ENCODE measurements at places on chromosomes 11 and 22.
A peak's percentile ranks its signal among the peaks of the same experiment; 100 is the strongest.

- DNase-seq, result no peak
Observed at GRCh38 chr11:8288824-8289491, 25.3 kb upstream of the LMO1 start.

- DNase-seq, result no peak
Observed at GRCh38 chr11:2345050-2345449, 32.1 kb upstream of the CD81 start.

DNA sequence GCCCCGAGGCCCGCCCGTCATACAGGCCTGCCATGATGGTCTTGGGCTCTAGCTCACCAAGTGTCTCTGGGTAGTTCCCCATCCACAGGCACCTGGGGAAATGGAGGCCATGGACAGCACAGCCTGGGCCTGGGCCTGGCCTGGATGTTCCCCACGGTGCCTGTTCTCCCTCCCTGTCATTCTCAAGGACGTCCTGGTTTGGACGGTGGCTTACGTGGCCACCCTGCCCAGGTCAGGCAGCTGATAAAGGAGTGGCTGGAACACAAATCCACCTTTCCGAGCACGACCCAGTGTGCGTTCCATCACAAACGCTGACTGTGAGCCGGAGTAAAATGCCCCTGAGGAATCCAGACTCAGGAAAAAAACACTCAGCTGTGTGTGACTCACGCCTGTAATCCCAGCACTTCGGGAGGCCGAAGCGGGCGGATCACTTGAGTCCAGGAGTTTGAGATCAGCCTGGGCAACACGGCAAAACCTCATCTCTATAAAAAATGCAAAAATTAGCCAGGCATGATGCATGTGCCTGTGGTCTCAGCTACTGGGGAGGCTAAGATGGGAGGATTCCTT, 41.2 kb upstream of the TESMIN start:
- DNase-seq, result no peak

GRCh38 chr11:113173126-113173525, 141.3 kb upstream of the TTC12 start:
- no peak for DNase-seq

DNA sequence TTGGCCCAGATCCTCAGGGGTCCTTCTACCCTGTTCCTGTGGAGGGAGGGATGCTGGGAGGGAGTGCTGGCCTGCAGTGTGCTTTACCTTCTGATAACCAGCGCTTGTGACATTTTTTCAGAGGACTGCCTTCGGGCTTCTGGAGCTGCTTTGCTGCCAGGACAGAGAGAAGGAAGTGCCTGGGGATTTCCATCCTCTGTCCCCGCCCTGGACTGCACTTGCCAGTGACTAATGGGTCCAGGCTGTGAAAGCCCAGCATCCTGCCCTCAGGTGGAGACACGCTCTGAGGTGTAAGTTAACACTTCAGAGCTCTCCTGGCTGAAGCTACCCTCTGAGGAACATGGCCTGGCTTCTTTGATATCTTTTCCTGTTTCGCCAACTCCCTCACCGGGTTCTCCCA, 158.7 kb upstream of the SYT13 start:
- DNase-seq, result no peak

DNA sequence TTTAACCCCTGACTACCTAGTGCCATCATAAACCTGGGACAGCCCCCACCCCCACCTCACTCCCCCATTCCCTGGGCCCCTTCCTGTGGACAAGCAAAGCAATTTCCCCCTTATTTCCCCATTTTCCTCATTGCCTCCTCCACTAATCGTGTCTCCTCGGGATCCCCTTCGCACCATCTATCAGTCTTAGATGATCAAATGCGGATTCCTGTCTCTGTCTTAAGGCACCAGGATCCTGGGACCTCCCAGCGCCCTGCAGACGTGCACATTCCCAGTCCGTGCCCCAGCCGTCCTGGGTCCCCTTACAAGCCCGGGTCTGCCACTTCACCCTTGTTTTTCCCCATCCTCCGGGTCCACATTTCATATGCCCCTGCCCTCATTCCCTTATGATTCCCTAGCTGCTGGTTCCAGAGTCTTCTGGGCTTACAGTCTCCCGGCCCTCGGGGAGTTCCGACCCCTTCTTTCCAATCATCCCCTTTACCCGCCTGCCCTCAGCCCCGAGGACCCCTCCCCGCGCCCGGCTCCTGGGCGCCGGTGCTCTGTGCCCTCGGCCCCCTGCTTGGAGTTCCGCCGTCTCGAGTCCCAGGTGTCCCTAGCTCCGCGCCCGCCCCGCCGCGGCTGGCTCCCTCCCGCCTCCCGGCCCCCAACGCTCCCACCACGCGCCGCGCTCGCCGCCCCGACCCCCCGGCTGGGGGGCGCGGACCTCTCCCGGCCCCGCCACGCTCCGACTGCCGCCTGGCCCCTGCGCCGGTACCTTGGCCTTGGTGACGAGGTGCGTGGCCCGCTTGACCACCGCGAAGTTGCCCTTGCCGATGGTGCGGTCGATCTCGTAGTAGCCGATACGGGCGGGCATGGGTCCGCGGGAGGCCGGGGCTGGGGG, 599 bp downstream of the SIK3 start:
- DNase-seq, result peak; percentile 57

- no peak for DNase-seq
Observed at GRCh38 chr11:125679397-125679796, 1.2 kb downstream of the ACRV1 start.
